ENCODE measurements at places on chromosomes 7 and 10.

DNA sequence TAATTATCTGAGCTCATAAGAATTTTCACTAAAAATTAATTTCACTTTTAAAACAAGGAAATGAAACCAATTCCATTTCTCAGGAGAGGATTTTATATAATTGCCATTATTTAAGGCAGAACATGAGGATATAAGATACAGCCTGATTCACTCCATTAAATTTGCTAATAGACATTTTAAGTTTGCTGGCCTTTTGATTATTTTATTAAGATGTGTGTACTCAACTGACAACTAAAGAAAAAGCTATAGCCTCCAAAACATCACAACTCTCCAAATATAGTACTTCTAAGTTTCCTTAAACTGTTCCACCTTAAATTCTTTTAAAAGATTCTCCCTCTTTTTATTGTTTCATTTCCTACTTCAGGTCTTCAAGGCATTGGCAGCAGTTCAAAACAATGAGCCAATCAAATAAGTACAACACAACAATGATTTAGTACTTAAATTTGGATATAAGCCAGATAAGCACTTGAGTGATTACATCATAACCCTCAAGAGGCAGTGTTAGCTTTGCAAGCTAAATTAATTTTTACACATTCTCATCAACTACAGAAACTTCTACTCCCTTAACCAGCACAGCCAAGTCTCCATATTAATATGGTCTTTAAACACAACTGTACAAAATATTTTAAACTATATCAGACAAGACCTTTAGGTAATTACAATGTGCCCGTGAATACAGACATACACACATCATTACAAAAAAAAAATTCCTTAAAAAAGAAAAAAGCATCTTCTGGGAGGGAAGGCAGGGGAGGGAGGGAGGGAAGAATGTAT, 121.8 kb downstream of the KMT2C start:
- no peak for DNase-seq

DNA sequence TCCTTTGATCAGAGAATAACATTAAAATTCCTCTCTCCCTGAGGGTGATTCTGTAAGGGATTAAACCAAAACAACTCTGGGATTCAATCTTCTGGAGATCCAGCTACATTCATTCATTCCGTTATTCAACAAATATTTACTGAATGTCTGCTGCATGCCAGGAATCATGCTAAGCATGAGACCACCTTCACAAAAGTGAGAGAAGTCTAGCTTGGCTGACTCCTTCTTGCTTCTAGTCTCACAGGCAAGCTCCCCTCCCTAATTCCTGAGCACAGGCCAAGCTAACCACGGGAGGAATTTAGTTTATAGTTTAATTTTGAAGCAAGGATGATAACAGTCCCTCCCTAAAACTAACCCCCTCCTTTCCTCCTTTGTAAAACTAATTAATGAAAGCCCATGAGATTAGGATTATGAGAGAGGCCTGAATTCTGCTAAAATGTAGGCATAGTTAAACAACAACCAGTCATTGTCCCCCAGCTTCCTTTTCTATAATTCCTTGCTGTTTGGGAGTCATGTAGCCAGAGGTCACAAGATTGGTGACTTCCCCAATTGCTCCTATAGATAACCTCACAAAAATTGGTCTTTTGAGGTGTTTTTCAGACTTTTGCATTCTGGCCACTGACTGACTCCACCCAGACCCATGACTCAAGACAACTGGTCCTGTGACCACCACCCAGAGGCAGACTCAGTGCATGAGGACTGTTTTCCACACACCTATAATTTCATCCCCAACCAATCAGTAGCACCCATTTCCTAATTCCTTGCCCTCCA, 113.5 kb downstream of the ITGB8 start:
- DNase-seq = no peak

DNA sequence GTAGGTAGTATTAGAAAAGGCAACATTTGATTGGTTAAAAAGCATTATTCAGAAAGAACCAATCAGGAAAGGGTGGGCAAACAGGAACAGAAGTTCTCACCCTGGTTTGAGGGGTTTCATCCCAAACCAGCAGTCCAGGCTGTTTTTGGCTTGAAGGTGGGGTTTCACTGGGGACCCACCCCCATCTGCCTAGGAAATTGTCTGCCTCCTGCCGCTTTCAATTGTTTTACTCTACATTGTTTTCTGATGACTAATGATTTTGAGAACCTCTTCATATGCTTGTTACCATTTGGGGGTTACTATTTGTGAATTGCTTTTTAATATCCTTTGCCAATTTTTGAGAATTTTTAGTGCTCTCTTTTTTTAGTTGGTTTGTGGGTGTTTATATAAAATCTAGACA, 3.3 kb upstream of the PCBD1 start:
- DNase-seq = peak; percentile 36

- DNase-seq = peak; percentile 95
Observed at GRCh38 chr10:114304571-114305421, 65.7 kb downstream of the VWA2 start.

DNA sequence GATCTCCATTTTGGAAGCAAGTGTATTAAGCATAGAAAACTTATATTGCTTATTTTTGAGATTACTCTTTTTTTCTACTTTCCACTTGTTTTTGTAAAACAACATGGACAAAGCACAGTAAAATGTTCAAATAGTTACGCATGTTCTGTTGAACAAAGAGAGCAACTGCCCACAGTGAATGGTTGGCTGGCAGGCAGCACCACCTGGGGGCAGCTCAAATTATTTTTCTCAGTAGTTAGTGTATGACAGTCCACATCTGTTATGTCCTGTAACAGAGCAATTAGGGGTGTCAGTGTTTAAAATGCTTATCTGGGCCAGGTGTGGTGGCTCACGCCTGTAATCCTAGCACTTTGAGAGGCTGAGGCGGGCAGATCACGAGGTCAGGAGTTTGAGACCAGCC, 46.1 kb upstream of the CACUL1 start:
- no peak for DNase-seq

GRCh38 chr10:69051303-69051702, 36.6 kb upstream of the SRGN start:
- no peak for DNase-seq

GRCh38 chr7:1694611-1695511, 24.8 kb downstream of the ELFN1 start:
- peak; percentile 39 for DNase-seq

GRCh38 chr10:3467052-3467951, 294.7 kb upstream of the PITRM1 start:
- peak; percentile 64 for DNase-seq

- DNase-seq = peak; percentile 91
Observed at GRCh38 chr10:70672165-70673042, at the start of gene ADAMTS14. Gene ADAMTS14 (plus strand): TSS chr10:70672506. CDS start chr10:70672803, 297 bp downstream.

DNA sequence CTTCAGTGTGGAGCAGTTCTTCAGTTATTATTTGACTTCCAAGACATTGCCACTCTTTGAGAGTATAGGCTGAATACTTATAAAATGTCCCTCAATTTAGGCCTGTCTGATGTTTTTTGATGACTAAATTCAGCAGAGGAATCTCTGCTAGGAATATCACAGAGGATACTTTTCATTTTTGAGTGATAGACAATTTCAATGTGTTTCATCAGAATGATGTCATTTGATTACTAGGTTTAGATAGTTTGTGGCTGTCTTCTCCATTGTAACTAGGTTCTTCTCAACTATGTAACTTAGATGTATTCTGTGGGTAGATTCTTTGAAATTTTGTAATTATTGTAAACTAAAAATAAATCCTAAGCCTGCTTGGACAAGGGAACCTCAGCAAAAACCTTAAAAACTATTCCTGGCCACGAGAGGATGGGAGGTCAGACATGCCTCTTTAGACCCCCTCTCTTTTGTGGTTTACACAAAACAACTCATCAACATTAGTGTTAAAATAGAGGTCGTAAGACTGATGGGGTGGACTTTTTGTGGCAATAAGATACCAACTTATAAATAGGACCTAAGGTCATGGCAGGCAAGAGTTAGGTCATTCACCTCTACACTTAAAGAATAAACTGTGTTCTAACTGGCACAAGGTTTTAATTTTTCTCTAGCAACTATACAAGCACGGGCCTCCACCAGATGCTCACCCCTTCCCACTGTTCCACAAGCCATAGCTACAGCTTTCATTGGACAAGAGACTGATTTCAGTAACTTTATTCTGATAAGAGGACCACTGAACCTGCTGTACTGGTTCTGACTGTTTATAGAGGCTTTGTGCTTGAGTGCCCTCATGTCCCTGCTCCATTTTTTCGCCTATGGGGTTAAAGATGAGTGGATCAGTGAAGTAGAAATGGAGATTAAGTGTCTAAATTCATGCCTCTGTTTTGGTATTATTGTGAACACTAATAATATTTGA, 33.7 kb downstream of the CYP2C8 start:
- DNase-seq = no peak

- no peak for DNase-seq
Observed at GRCh38 chr7:51310131-51310583, 6.5 kb downstream of the COBL start.

DNA sequence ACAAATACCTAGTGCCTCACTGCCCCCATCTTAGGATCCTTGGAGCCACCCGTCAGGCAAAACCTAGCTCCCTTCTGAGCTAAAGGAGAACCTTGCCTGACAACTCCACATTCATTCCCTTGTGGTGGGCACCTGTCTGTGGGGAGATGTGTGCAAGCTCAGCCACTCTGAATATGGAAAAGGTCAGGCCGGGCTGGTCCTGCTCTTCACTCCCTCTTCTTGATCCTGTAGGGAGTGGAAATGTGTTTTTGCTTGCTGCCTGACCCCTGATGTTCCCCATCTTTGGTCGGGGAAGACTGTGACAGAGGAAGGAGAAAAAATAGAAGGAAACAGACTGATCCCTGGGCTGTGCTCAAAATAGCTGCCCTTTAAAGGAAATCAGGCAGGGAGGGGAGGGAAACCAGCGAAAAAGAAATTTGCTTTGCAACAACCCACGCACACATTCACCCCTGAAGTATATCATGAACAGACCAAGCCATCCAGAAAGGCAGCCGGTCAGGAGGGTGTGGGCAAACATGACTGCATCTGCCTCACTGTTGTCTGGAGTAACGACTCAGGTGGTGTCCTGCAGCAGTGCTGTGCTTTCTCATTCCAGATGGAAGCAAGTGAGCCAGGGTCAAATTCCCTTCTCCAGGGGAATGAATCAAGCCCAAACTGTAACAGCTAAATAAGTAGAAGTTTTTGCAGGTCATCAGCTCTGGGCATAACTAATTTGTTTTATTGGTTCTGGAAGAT, 74.0 kb downstream of the SCRN1 start:
- no peak for DNase-seq

- DNase-seq = no peak
Observed at GRCh38 chr10:33091201-33091600, 133.2 kb upstream of the ITGB1 start.

DNA sequence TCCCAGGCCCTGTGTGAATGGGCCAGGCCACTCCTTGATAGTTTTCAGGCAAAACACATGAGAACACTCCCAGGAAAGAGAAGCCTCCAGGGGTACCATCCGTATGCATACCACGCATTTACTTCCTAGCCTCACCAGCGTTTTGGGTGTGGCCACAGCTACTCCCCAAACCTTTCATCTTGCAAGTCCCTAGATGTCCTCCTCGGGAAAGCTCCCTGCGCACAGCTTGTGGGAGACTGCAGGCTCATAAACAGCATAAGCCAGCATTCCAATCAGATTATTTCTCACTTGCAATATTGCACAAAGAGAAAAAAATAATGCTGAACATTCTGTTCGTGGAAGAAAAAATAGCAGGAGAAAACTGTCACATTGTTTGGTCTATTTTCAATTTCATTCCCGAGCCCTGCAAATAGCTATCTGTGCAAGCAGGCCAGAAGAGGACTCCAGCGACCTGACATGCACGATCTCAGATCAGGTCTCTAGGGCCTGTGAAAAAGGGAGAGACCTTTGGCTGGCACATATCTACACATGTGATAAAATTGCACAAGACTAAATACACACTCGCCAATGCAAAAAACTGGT, 175.6 kb downstream of the PLXNA4 start:
- DNase-seq = no peak

DNA sequence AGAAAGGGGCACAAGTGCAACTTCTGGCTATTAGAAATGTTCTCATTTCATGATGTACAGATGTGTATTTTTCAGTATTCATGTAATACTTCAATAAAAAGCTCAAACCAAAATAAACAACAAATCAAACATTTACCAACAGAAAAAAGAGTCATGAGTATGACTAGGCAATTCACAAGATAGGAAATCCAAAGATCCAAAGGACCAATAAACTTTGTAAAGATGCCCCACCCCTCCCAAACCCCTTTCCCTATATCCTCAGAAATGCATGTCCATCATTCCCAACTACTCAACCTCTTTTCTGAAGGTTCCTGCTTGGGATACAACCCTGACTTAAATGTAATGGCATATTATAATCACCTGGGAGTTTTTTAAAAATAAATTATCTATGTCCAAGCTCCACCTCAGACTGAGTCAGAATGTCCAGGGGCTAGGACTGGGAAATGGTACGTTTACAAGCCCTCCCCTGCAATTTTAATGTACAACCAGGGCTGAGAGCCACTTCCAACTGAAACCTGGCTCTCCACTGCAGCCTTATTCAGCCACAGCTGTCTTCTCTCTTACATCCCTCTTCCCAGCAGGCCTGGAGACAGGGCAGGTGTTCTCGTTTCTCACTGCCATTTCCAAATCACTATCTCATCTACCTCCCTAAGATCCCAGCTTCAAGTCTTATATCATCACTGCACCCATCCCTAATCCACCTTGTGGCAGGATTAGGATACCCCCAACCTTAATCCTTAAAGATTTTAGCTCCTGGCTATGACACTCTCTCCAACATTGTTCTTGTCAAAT, 36.5 kb downstream of the COA1 start:
- no peak for DNase-seq

DNA sequence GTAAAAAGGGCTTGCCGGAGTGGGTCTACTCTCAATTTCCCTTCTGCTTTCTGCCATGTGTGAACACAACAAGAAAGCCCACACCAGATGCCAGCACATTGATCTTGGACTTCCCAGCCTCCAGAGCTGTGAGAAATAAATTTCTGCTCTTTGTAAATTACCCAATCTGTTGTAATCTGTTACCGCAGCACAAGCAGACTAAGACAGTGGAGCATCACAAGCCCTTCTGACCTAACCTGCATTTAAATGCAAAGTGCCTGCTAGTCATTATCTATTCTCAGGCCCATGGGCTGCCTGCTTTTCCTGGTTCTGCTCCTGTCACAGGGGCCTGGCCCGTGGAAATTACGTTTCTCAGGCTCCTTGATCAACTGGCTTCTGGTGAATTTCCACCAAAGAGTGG, 199.3 kb upstream of the AUTS2 start:
- no peak for DNase-seq

All from H7 (cell line).